ENCODE measurements at places on chromosomes 12 and 14.

DNA sequence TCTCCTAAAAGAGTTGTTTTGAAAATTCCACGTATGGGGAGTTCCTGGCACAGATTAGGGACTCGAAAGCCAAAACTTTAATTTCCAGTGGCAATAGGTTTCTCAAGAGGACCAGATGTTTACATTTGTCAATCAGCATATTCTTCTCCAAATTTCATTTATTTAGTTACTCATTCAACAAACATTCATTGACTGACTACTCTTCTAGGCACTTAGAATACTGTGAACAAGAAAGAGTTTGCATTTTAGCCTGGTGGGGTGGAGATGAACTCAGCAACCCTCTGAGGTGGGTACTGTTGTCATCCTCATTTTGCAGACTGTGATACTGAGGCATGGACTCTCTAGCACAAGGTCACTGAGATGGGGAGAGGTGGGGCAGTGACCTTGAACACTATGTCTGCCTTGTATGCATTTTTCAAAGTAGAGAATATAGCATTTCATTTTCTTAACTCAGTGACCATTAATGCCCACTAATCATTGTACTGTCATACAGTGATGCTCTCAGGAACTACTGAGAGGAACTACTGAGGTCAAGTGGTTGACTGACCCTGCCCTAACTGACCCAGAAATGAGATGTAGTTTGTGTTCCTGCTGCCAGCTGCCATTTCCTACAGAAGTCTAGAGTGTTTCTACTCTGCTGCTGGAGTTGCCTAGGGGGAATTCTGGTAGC, 2.2 kb downstream of the L3HYPDH start:
- no peak for DNase-seq

- no peak for DNase-seq
Observed at GRCh38 chr14:56490379-56490778, 89.2 kb upstream of the TMEM260 start.

DNA sequence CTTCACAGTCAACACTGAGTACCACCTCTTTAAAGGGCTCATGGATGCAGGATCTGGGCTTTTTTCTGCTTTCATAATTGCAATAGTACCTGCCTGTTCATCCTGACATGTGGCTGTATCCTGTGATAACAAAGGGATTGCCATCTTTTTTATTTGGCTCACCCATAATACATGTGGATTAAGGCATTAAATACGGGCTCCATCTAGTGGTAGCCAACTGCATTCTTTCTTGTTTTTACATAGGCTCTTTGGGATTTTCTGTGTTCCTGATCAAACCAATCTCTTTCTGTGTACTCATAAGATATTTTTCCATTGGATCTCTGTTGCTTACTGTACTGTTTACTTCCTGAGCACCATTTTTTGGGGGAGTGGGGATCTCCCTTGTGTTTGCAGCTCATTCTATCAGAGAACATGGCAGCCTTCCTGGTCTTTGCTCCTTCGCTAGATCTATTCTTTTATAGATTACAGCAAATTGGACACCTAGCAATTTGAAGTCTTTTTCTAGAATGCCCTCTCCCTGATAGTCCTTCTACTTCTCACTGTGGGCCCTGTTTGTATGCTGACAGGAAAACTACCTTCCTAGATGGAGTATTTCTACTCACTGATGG, 723.4 kb upstream of the MDGA2 start:
- DNase-seq: no peak

- DNase-seq: no peak
Observed at GRCh38 chr12:104181313-104181712, 34.3 kb upstream of the TXNRD1 start.

- no peak for DNase-seq
Observed at GRCh38 chr12:3155702-3156370, 78.7 kb downstream of the TSPAN9 start.

GRCh38 chr12:113524495-113524894, 52.8 kb upstream of the LHX5 start:
- no peak for DNase-seq

- no peak for DNase-seq
Observed at GRCh38 chr14:44287858-44288257, 219.2 kb downstream of the FSCB start.

- DNase-seq: no peak
Observed at GRCh38 chr14:68124979-68125731, 305.6 kb downstream of the RAD51B start.

GRCh38 chr12:1502831-1503230, 91.5 kb downstream of the FBXL14 start:
- no peak for DNase-seq

DNA sequence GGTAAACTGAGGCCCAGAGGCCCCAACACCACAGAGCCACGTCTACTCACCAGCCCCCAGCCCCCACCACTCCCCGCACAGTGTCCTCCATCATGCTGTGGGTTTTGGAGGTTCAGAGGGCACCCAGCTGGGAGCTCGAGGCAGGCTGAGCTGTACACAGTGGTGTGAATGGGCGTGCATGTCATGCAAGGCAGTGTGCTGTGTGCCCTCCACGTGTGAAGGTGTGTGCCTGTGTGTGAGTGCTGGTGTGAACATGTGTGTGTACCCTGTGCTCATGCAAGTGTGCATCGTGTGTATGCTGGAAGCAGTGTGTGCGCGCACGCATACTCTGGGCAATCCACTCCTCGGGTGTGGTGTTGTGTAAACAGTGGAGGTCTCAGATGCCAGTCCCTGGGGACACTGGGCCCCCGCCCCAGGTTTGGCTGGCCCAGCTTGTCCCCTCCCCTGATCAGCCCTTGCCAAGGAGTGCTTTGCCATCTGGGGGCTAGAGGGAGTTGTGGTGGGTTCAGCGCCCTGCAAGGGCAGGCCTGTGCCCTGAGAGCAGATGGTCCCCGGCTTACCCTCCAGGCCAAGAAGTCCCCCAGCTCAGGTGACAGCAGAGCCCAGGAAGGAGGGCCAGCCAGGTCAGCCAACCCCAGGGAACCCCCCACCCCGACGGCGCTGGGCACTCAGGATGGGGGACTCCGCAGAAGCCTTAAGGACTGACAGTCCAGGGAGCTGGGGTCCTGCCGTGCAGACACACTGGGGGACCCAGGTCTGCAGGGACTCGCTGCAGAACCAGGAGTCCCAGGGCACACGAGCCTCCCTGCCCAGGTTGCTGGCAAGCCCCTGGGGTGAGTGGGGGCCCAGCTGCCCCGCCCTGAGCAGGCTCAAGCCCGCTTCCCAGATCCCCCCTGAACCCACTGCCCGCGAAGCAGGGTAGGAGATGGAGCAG, 23.8 kb upstream of the GPR132 start:
- DNase-seq: no peak

DNA sequence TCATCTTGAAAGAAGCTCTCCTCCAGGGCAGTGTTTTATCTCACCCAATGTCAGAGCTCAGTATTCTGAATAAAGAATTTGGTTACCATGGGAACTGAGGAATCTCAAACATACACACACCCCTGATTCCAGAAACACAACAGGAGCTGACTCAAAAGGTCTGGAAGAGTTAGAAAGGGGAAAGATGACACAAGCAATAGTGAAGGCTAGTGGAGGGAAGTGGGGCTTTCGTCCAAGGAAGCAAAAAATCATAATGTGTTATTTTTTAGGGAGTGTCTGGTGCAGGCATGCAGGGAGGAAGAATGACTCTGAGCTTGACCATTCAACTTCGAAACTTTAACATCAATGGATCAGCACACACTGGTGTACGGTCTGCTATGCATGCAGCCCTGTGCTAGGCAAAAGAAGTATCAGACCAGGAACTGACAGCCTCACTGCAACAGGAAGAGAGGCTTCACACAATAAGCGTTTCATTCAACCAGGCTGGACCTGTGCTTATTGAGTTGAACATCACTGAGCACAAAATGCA, 20.3 kb downstream of the HEBP1 start:
- DNase-seq: no peak

GRCh38 chr12:10276774-10277173, 30.9 kb upstream of the KLRD1 start:
- DNase-seq: no peak

DNA sequence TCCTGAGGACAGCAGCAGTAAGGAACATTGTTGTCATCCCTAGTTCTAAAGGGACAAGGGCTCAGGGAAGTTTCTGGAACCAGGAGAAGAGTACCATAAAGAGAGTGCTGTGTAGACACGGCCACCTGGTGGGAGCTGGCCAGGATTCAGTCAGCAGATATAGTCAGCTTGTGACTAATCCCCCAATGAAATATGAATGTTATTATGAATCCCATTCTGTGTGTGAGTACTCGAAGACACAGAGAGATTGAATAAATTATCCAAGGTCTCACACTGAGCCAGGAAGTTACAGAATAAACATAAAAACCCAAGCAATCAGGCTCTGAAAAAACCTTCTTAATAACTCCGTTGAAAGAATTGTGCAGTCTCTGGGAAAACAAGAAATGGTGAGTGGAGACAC, 1359.5 kb downstream of the AACS start:
- DNase-seq: no peak

GRCh38 chr14:33504246-33505099, 446.4 kb downstream of the EGLN3 start:
- DNase-seq: no peak

DNA sequence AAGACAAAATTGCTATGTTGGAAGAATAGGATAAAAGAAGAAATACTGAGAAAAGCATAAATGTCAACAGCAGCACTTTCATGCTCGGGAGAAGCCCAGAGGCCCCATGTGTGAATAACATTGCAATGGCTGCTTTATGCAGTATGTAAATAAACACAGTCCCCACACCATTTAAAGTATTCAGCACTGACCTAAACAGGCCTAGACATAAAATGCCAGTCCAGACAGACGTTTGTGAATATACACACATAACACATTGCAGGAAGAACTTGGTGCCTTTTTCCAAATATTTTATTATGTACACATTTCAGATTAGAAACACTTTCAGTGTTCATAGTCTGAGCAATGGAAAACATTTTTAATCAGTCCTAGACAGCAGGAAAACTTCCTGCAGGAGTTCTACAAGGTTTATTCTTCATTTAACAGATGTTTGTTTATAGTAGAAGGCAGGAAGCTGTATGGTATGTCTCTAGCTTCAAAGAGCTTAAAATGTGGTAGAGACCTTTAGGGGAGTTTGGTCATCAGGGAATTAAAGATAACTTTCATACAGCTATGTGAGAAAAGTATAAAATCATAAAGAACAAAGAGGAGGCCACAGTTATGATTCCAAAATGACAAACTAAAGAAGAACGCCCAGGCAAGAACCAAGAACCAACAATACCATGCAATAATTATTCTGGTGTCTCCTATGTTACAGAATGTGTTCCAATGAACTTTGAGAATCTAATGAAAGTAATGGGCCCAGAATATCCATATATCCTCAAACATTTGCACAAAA, 30.6 kb upstream of the SLC38A2 start:
- DNase-seq: no peak

DNA sequence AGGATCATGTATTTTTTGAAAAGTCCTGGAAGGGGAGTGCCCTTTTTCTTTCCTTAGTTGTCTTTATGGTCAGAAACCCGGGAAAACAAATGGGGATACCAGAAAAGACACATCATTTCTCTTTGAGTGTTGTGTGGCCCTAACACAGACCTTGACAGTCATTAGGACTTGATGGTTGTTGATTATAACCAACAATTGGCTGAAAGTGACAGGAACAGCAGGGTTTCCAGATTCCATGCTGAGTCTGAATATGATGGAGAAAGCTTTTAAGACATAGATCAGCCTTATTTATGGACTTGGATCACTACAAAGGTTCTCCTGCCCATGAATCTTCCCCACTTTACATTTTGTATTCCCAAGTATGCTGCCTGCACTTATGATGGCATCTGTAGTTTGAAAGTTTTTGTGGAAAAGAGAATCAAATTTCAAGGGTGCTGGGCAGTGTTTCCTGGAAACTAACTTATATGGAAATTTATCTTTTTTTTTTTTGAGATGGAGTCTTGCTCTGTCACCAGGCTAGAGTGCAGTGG, 30.4 kb downstream of the POLR3B start:
- no peak for DNase-seq

DNA sequence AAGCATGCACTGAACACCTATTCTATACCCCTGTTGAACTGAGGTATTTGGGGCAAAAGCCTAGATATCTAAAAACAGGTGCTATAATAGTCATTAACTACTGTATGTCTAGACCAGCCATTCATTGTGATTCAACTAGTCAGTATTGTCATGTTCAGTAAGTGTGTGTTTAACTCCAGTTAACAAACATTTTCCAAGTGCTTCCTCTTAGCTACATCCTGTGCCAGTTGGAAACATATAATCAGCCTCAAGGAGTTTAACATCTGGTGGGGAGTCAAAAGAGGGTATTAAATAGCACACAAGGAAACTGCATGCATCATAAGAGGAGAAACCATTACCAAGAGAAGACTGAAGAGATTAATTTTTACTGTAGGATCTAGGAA, 20.4 kb downstream of the TMTC1 start:
- DNase-seq: no peak

- no peak for DNase-seq
Observed at GRCh38 chr12:15931590-15932053, 20.5 kb downstream of the DERA start.

- DNase-seq: no peak
Observed at GRCh38 chr14:79405512-79405910, 805.8 kb downstream of the DIO2 start.

- no peak for DNase-seq
Observed at GRCh38 chr12:109961201-109961600, 35.0 kb downstream of the GIT2 start.

DNA sequence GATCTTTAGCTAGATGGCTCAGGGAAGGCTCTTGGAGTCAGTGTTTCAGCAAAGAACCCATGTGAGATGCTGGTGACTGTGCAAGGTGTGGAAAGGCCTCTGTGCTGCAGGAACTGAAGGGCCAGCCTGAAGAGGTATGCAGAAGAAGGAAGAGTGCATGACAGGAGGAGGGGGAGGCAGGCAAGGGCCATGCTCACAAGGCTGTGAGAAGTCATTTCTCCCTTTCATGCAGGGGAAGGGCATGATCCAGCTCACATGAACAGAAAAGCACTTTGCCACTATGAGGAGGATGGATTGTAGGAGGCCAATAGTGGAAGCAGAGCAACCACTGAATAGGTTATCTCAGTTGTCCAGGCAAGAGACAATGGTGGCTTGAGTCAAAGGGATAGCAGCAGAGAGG, 83.7 kb downstream of the SSPN start:
- no peak for DNase-seq

DNA sequence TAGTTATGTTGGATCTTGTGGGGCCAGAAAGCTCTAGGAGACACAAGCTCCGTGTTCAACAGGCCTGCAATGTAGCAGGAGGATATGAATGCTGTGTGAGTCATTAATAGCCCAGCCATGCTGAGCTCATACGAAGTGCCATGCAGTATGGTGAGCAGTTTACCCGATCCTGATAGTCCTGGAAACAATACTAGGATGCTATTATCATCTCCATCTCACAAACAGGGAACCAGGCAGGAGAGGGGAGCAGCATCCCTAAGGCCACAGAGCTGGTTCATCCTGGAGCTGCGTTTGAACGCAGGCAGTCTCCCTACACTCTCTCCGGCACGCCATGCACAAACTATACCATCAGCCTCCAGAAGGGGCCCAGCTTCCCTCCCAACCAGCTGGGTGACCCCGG, 20.5 kb downstream of the TTC7B start:
- no peak for DNase-seq

- no peak for DNase-seq
Observed at GRCh38 chr14:93045965-93046704, 69.6 kb downstream of the ITPK1 start.

DNA sequence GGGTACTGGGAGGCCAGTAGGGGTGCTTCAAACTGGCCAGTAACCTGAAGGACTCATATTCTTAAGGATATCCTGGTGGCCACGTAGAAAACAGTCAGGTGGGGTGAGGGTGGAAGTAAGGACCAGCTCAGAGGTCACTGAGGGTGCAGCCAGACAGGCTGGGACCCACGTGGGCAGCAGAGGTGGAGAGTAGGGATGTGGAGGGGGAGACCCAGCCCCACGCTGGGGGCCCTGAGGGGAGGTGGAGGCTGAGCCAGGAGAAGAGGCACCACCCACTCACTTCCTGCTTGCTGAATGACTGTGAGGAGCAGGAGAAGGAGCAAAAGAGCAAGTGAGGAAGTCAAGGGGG, 12.6 kb upstream of the SERPINA3 start:
- DNase-seq: no peak

Data from effector CD8-positive, alpha-beta T cell (primary cell).